Activated CD4-positive, CD25-positive, alpha-beta regulatory T cell treated with anti-CD3 and anti-CD28 coated beads, Interleukin-2, amount 50 U/mL, for 72 hours (primary cell): ENCODE measurements at places on chromosomes 3 and 15.
A peak's percentile ranks its signal among the peaks of the same experiment; 100 is the strongest.

GRCh38 chr3:176087066-176087697 is 1110.1 kb downstream of the TBL1XR1 start:
- no peak for DNase-seq

GRCh38 chr15:82021992-82022391 is 23.8 kb downstream of the MEX3B start:
- DNase-seq = no peak

- DNase-seq = no peak
These were observed 48.4 kb upstream of the GRIP2 start for GRCh38 chr3:14588425-14589112.

GRCh38 chr15:101126618-101127505 is 125.0 kb downstream of the CHSY1 start:
- no peak for DNase-seq

GRCh38 chr15:71713191-71713809 is 97.1 kb upstream of the NR2E3 start:
- no peak for DNase-seq

- DNase-seq = no peak
These were observed 106.3 kb upstream of the ANKRD28 start for GRCh38 chr3:15903759-15904720.

DNA sequence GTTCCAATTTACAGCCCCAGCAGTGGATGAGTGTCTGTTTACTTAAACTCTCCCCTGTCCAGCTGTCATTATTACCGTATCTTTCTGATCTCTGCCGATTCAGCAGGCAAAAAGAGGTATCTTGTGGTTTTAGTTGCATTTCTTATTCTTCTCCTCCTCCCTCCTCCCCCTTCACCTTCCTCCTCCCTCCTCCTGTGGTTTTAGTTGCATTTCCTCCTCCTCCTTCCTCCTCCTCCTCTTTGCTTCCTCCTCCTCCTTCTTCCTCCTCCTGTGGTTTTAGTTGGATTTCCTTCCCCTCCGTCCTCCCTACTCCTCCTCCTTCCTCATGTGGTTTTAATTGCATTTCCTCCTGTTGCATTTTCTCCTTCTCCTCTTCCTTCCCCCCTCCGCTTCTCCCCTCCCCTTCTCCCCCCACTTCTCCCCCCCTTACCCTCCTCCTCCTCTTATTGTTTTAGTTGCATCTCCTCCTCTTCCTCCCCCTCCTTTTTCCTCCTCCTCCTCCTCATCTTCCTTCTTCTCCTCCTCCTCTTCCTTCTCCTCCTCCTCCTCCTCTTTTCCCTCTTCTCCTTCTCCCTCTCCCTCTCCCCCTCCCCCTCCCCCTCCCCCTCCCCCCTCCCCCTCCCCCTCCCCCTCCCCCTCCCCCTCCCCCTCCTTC is 25.3 kb upstream of the VPS33B start:
- DNase-seq = no peak

- DNase-seq = no peak
These were observed 114.2 kb downstream of the CNTN3 start for GRCh38 chr3:74500257-74500656.

DNA sequence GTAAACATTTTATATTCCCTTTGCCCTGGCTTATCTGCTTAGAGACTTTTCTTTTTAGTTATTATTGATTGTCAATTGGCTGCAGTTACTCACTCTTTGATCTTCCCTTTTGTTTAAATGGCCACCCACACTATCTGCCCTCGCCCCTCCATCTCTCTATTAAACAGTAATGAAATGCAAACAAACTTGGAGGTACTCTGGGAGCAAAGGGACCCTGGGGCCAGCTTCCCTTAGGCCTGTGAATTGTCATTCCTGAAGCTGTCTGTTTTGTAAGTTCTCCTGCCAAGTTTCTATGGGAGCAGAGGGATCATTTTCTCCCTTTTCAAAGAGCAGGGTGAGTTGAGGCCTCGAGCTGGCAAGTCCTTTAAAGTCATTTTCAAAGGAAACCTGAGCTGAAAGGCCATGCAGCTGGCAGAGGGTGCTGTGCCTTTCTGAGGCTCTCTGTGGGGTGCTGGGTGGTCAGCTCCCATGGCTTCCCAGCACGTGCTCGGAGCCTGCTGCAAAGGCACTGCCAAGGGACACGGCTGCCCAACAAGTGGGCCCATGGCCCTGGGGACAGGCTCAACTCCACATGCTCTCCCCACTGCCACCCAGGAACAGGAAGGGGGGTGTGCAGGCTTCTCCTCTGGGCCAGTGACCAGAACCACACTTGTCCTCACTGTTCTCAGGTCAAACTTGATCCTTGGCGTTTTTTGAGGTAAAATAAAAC is 17.4 kb upstream of the RTP2 start:
- DNase-seq = no peak

- no peak for DNase-seq
These were observed 272.6 kb downstream of the EPHA3 start for GRCh38 chr3:89380016-89380415.

DNA sequence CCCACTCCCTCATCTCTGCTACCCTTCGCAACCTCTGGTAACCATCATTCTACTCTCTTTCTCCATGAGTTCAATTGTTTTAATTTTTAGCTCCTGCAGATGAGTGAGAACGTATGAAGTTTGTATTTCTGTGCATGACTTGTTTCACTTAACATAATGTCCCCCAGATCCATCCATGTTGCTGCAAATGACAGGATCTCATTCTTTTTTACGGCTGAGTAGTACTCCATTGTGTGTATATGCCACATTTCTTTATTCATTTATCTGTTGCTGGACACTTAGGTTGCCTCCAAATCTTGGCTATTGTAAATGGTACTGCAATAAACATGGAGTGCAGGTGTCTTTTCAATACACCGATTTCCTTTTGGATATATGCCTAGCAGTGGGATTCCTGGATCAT is 12.1 kb downstream of the GALK2 start:
- no peak for DNase-seq

GRCh38 chr15:70227147-70227546 is 129.4 kb upstream of the TLE3 start:
- DNase-seq = no peak

DNA sequence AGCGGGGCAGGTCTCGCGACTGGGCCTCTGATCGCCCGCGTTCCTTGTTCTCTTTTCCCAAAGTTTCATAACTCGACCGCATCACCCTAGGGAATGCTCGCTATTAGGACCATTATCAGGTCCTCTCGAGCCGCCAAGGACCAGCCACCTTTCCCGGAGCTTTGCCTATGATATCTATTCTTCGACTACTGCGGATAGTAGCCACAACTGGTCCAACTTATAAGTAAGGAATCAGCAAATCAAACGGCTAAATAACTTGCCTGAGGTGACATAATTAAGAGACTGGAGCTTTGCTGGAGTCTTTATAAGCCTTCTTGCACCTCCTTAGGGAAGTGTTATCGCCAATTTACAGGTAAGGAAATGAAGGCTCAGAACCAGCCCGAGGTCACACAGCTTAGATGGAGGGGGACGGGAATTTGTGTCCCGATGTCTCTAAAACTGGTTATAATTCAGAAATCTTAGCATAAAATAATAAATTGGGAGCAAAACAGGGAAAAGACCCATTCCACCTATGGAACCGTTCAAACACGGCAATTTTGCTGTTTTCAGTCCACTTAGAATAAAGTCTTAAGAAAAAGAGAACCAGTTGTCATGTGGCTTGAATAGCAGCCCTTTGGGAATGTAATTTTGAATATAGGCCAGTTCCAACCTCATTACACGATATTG is 479 bp upstream of the PLD1 start:
- no peak for DNase-seq

GRCh38 chr15:74250266-74250665 is 14.1 kb downstream of the CCDC33 start:
- DNase-seq = no peak

DNA sequence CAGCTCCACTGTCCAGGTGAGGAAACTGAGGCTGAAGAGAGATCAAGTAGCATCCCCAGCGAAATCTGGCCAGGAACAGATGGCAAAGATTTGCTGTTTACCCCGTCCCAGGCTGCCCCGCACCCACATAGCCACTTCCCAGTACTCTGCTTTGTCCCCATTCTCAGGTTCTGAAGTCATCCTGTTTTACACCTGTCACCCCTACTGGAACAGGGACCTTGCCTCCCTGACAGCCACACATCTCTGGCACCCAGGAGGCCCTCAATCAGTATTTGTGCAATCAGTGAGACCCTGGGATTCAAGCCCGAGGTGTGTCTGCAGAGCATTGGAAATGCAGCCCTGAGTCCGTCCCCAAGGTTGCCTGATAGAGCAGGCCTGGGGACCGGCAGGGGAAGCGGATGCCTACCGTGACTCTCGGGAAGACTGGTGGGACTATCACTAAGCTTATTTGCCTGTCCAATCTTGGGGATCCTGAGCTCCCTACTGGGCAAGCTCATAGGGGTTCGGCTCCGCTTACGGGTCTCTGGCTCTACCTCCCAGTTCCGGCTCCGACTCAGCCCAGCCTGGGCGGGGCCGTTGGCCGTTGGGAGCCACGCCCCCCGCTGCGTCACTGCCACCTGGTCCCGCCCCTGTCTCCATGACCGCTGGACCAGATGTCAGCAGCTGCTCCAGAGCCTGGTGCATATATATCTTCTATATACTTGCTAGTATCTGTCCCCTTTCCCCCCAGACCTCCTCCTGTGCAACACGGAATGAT is 17.5 kb upstream of the FANCD2 start:
- DNase-seq = peak; percentile 84

DNA sequence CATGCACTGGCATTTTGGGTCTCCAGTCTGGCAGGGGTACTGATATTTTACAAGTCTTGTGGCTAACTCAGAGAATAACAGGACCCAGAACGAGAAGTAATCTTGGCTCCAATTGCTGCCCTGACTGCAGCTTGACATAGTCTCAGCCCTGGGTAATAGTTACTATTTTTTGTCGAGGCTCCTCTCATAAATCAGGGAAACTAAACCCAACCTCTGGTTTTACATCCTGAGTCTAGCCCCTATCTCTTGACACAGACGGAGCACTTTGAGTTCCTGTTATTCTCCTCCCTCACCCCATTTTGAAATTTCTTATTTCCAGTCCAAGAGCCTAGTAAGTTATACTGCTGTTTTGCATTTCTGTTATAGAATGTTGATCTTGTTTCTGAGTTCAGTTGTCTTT is 276.1 kb upstream of the GOLIM4 start:
- no peak for DNase-seq

DNA sequence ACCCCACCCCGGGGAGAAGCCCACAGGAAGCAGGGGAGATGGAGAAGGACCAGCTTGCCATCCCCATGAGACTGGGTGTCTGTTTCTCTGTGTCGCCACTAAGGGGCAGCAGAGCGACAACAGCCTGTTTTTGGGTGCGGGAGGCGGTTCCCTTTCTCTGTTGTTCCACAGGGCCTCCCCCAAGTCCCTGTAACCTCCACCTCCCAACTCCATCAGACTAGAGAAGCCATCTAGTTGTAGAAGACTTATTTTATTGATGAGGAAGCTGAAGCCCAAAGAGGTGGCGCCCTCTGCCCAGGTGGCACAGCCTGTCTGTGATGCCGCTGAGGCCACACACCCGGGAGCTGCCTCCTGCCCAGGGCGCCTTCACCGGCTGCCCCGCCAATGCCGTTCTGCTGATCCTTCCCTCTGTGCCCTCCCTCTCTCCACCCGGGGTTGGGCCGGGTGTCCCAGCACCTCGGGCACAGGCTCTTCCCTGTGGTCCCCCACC is 3.9 kb upstream of the CCDC9B start:
- DNase-seq = peak; percentile 71

DNA sequence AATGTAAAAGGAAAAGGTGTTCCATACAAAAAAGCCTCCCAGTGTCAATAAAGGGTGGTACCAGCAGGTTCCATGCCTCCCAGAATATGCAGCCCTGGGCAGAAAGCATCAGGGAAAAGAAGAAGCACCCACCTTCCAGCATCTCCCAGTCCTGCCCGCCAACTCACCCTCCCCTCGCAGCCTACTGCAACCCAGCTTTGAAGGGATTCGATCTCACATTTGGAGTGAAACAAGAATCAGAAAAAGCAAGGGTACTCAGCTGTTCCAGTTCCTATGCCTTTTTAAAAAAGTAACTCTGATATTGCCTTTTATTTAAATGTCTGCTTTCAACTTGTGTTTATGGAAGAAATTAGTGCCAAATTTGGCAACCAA is 166.9 kb downstream of the ADAMTS17 start:
- DNase-seq = no peak

- no peak for DNase-seq
These were observed 380.7 kb downstream of the EPHB1 start for GRCh38 chr3:135175728-135176277.

- DNase-seq = no peak
These were observed 6.4 kb downstream of the CDAN1 start for GRCh38 chr15:42730536-42730935.

- DNase-seq = no peak
These were observed 50.6 kb downstream of the ARHGEF3 start for GRCh38 chr3:56751056-56751707.

GRCh38 chr3:124654470-124654845 is 75.8 kb upstream of the UMPS start:
- DNase-seq = no peak

DNA sequence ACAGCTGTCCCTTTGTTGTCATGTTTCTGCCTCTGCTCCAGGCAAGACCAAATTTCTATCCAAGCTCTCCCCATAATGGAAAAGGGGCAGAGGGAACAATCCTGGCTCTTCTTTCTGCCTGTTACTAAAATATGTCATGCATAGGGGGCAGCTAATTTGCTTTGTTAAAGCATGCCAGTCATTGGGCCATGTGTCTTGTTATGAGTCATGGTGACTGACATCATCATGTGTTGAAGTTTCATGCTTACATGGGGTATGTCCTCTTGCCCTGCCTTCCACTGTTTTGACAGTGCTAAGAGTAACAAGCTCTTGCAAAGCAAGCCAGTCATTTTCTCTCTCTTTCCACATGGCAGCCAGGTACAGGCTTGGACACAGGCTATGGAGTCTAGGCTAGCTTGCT is 268.9 kb downstream of the GABRB3 start:
- DNase-seq = no peak
